ENCODE measurements at places on chromosomes 3 and 15.
A peak's percentile ranks its signal among the peaks of the same experiment; 100 is the strongest.

DNA sequence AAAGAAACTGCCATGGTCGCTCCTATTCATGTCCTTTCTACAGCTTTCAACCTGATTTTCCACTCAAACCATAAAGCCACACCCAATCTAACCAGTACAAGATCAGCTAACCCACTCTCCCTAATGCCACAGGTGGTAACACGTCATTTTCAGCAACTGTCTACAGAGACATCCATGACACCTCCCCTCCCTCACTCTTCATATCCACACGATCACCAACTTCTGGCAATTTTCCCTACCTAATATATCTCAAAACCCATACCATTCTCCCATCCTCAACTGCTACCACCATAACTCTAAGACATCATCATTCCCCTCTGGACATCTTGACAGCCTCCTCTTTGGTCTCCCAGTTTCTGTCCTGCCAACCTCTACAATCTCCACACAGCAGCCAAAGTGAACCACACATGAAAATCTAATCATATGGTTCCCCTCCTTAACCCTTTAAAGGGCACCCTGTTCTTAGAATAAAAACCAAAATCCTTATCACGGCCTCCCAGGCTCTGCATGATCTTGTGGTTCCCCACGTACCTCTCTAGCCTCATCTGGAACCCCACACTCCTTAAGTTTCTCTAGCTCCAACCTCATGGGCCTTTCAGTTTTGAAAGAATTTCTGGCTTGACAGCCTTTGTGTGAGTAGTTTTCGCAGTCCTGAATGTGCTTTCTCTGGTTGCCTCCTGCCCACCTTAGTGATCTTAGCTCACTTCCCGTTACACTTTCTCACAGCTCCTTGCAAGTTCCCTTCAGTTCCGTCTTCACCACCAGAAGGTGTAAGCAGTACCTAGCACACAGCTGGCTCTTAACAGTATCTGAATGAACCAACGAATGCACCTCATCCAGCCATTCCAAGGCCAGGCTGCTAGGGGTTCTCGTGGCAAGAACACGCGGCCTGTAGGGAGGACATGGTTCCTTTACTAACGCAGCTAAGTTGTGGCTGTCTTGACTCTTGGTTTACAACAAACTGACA lies 33.4 kb downstream of the SPINK8 start:
- peak; percentile 74 for DNase-seq

GRCh38 chr3:14770591-14770990 lies 48.2 kb upstream of the FGD5 start:
- no peak for DNase-seq

DNA sequence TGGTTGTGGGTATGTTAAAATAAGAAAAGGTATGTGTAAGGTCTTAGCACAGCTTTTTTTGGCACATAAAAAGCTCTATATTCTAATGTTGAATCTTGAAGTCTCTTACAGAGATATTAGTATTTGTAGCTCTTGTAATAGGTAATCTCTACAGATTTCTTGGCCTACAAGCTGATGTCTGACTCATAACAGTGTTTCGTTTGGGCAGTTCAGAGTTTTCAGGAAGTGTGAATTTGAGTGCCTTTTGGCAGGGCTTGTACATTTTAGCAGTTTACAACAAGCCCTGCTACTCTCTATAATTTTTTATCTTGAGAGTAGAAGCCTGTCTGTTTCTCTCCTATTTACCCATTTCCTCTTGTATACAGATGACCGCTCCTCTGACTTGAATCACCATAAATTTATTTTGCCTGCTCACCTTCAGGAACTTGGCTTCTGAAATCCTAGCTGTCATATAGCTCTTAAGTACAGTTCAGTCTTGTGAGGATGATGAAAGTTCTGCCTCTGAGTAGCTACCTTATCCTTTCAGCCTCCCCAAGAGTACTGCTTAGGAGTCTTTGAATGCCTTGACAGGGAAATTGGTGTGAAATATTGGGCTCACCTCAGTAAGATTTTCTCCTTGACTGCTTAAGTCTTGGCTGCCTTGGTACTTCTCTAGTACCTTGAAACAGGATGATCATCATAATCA lies 419.9 kb upstream of the RARB start:
- DNase-seq: no peak

DNA sequence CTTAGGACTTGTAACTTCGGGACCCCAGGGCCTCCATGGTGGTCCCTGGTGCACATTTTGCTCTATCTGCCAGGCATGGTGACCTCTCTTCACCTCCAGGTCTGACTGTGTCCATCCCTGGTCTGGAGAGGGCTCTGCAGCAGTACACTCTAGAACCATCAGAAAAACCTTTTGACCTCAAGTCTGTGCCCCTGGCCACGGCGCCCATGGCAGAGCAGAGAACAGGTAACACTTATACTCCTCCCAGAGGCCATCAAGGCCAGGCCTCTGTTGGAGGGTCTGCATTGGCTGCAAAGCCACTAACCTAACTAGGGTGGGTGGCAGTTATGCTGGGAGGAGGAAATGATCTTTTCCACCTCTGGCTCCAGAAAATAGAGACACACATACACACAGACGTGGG lies 10.3 kb upstream of the HMCES start:
- DNase-seq: no peak

DNA sequence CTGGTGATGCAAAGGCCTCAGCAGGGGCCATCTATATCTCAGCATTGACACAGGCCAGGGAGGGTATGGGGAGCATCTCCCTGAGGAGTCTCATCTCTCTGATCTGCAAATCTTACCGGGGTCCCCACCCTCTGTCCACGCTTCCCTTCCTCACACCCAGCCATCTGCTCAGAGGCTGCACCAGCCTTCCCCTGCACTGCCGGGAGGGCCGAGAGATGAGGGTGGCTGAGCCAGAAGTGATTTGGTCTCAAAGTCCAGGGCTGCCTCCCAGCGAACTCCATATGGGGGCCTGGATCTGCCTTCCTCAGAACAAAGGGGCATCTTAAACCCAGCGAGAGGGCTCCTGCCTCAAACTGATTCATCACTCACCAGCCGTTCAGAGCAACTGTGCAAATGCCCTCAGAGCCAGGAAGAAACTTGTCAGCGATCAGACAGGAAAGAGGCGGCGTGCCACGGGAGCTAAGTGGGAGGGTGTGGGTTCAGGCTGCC lies 4.6 kb downstream of the IGDCC3 start:
- DNase-seq: no peak

GRCh38 chr3:143529798-143530197 lies 318.5 kb downstream of the SLC9A9 start:
- no peak for DNase-seq

- peak; percentile 30 for DNase-seq
These were observed 111.4 kb downstream of the DLG1 start for GRCh38 chr3:197186887-197187588.

DNA sequence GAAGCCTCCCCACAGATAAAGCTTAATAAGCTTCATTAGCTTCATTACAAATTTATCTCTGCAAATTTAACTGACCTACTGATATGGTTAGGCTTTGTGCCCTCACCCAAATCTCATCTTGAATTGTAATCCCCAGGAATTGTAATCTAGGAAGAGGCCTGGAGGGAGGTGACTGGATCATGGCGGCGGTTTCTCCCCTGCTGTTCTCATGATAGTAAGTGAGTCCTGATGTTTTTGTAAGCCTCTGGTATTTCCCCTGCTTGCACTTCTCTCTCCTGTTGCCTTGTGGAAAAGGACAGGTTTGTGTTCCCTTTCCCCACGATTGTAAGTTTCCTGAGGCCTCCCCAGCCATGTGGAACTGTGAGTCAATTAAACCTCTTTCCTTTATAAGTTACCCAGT lies 226.1 kb upstream of the TTC14 start:
- no peak for DNase-seq

GRCh38 chr3:148903022-148903442 lies 37.9 kb downstream of the CPA3 start:
- DNase-seq: no peak

DNA sequence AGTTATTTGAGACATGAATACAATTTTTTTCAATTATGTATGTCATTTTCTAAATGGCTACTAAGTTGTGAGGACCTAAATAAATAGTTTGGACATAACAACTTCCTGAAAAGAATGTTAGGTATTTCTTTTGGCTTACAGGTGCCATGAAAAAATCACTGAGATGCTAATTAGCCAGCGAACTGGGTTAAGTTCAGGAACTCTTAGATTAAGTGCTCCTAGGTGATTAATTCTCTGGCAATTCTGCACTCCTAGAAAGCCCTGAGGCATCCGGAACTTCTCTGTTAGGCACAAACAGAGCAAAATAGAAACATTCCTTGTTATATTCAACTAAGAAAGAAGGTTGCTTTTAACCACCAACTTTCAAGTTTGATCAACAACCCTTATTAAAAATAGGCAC lies 192.3 kb downstream of the STAG1 start:
- no peak for DNase-seq

GRCh38 chr3:97895216-97895615 lies 73.4 kb downstream of the CRYBG3 start:
- no peak for DNase-seq

GRCh38 chr3:130705501-130705900 lies 41.1 kb downstream of the PIK3R4 start:
- DNase-seq: no peak

GRCh38 chr15:88543065-88543776 lies 3.3 kb downstream of the DET1 start:
- DNase-seq: peak; percentile 44

Measured in K562 (cell line).